ENCODE measurements at places on chromosomes 16 and 17.

GRCh38 chr17:56939869-56940484 lies 20.9 kb downstream of the COIL start:
- no peak for DNase-seq

DNA sequence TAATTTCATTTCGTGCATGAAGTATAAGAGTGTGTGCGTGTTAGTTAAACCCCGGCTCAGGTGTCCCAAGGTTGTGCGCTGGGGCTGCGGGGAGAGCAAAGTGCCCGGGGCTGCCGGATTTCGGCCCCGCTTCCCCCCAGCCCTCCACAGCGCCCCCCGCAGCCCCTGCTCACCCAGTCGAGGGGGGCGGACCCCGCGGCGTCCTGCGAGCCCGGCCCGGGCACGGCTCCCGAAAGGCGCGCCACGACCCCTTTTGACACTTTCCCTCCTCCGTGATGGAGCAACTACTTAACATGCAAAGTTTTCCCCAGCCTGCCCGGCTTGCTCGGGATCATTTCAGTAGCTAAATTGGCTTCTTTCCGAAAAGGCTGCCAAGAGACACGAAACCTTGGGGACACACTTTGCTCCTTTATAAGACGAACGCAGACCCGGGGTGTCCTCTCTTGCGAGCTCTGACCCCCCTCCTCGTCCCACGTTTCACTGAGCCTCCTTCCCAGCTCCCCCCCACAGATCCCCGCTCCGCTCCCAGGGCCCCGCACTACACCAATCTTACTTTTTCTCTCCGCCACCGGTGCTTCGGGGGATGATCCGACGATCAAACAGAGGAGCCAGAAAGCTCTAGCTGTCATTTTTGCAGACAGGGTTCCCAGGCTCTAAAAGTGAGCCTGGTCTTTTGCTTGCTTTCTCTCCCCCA lies 552 bp downstream of the C17orf58 start:
- DNase-seq = no peak

DNA sequence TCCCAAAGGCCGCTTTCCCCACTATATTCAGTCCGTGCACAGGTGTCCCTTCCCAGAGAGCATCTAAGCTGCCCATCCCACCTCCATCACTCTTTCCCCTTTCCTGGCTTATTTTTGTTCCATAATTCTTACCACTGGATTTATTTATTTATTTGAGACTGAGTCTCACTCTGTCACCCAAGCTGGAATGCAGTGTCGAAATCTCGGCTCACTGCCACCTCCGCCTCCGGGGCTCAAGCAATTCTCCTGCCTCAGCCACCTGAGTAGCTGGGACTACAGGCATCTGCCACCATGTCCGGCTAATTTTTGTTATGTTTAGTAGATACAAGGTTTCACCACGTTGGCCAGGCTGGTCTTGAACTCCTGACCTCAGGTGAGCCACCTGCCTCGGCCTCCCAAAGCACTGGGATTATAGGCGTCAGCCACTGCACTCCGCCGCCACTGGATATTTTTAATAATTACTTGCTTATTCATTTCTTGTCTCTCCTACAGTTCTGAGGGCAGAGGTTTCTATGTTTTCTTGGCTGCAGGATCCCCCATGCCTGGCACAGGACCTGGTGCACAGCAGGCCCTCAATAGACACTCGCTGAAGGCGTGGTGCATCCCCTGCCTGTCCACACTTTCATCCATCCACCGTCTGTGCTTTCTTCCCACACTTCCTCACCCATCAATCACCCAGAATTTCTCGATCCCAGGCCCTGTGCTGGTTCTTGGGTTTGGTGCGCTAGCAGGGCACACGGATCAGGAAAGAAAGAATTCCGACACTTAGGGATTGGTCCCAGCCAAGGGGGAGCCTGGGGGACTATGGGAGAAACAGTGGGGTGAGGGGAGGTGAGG lies 9.9 kb upstream of the ADGRG1 start:
- no peak for DNase-seq

GRCh38 chr17:59760160-59760559 lies 52.7 kb downstream of the VMP1 start:
- DNase-seq = no peak

DNA sequence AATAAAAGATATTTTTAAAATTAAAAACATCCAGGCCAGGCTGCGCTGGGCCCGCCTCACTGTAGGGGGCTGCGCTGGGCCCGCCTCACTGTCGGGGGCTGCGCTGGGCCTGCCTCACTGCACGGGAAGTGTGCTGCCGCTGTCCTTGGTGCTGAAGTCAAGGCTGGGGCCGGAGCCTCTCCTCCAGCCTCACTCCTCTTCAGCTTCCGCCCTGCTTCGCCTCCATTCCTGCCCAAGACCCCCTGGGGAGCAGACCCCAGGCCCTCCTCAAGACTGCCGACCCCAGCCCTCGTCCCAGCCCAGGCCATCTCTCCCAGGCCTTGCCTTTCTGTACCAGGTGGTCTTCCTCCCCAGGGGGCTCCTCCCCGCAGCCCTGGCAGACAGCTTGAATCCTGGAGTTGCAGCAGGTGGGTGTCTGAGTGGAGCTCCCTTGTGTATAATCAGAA lies 26.2 kb downstream of the ENDOV start:
- DNase-seq = peak; percentile 20

DNA sequence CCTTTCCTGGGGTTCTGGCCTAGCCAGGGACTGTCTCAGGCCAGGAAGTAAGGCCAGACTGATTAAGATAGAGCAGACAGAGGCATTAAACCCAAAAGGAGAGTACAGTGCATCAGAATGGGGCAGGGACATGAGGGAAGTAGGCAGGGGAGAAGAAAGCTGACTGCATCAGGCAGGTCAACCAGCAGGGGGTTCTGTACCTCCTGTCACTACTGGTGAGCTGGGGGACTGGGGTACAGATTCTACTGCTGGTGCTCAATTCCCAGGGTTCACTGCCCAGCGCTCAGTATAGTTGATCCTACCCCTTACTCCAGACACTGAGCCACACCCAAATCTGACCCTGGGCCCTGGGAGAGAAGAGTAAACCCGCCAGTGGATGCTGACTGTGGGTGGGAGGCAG lies 12.9 kb upstream of the MTMR4 start:
- no peak for DNase-seq

DNA sequence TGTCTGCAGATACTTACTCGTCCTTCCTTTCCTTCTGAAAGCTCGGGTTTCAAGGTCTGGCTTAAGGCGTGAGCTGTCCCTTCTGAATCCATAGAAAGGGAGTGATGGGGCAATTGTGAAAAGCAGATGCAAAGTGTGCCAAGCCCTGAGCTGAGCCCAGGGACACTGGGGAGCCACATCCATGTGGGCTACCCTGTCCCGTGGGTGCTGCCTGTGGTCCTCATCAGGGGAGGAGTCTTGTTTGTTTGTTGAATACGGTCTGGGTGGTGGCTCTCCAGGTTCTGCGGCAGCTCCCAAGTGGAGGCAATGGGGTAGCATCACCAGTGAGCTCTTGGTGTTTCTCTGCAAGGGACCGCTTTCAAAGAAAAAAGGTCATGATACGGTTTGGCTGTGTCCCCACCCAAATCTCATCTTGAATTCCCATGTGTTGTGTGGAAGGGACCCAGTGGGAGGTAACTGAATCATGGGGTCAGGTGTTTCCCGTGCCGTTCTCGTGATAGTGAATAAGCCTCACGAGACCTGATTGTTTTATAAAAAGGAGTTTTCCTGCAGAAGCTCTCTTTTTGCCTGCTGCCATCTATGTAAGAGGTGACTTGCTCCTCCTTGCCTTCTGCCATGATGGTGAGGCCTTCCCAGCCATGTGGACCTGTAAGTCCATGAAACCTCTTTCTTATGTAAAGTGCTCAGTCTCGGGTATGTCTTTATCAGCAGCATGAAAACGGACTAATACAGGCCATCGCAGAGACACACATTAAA lies 1.0 kb upstream of the ALG1 start:
- DNase-seq = no peak

- DNase-seq = no peak
These were observed 115.5 kb upstream of the COX10 start for GRCh38 chr17:13953841-13954240.

DNA sequence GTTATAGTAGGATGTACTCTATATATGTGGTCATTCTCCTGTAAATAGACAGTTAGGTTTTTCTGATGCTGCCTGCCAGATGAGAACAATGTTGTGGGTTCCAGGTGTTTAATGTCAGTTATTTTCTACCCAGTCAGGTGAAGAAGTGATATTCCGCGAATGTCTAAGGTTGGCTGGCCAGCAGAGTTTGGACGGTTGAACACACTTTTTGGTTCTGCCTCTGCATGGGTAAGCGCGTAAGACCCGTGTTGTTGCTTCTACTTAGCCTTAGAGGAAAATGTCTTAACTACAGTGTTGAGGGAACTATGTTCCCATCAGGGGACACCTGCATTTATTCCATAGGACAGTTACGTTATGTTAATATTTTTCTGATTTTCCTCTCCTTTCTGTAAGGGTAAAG lies 162.6 kb downstream of the MAP2K6 start:
- no peak for DNase-seq

GRCh38 chr17:34146440-34147043 lies 108.5 kb upstream of the CCL2 start:
- DNase-seq = peak; percentile 20

DNA sequence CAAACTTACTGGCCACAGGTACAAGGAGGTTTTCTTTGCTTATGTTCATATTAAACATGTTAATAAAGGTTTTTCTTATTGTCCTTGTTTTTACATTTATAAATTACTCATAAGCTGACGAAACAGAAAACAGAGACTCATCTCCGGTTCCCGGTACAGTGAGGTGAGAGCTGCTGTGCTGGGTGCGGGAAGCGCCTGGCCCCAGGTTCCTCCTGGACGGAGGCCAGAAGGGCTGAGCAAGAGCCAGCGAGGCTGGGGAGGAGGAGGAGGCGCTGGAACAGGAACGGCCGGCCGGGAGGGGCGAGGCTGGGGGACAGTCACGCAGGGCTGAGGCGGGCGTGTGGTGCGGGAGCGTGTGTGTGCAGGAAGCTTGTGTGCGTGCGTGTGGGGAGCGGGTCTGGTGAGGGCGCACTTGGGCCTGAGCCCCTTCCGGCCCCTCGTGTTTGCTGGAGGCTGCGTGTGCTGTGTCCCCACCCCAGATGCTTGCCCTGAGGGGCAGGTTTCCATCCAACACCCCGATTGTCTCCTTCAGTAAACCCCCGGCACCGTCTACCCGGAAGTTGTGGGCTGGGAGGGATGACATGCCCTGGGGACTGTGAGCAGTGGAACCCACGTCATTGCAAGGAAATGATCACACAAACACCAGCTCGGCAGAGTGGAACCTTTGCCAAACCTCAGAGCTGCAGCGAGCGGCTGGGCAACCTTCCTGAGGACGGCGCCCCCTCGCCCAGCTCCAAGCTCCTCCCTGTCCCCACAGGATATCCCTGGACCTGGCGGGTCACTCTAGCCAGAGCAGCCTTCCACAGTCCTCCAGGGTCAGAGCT lies 19.5 kb downstream of the CD7 start:
- DNase-seq = peak; percentile 88

- DNase-seq = no peak
These were observed 52.6 kb downstream of the PIMREG start for GRCh38 chr17:6496640-6497441.

DNA sequence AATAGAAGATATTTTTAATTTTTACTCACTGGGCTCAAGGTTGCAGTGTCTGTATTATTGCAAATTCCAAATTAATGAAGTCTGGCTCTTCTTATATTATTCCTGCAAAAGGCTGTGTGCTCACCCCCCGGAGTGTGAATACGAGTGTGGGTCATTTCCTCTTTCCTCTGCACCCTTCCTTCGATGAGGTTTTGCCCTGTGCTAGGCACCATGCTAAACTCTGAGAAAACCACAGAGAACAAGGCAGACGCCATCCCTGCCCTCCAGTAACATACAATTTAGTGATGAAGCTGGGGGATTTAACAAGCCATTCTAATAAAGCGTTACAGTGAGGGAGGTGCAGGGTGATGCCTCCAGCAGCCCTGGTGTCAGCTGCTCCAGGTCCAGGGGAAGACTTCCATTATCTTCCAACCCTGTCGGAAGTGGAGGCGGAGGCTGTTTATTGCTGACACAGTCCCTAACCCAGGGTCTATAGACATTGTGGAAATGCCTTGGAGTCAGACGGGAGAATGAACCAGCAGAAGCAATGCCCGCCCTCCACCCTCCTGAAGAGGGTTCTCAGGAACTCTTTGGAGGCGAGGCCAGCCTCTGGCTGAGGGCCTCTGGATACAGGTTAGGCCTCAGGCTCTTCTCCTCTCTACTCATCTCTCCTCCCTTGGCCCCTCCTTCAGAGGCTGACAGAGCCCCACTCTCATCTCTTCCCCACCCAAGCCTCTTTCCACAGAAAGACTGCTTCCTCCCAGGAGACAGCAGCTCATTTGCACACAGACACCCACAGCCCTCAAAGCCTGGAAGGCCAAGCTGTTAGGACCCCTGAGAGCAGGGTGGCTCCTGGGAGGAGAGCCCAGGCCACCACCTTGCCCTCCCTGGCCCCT lies 2.0 kb upstream of the ACE start:
- no peak for DNase-seq

DNA sequence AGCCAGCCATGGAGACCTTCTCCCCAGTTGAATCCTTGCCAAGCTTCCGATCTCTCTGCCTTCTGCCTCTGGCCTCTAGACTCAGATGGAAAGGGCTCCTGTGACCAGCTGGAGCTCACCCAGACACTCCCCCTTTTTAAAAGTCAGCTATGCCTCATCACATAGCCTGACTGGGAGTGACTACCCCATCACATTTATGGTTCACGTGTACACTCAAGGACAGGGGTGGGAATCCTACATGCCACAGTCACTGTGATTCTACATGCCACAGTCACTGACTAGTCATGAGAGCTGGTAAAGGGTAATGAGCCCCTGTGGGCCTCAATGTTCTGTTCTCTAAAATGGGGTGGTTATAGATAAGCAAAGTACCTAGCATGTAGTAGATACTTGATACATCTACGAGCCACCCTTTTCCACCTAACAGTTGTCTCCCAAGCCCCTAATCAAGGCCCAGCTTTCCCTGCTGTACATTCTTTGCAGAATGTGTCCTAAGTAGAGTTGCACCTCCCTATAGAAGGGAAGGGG lies 85.1 kb downstream of the RGS9 start:
- no peak for DNase-seq

DNA sequence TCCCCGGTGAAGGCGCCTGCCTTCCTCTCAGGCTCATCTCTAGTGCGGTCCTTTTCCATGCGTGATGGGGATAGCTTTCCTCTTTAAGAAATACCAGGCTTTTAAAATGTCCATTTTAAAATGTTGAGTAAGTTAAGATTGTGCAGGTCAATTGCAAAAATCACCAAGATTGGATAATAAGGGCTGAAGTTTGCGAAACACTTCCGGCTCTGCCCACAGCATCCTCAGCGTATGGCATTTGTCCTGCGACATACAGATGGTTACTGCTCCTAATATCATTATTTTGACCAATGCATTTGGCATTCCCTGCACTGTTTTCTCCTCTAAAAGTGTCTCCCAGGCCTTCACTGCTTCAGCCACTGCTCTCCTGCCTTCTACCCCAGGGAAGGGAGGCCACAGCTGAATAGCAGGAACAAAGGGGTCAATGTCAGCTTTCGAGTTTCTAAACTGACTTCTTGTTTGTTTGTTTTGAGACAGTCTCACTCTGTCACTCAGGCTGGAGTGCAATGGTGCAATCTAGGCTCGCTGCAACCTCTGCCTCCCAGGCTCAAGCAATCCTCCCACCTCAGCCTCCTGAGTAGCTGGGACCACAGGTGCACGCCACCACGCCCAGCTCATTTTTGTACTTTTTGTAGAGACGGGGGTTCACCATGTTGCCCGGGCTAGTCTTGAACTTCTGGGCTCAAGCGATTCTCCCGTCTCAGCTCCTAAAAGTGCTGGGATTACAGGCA lies 91.9 kb downstream of the CRISPLD2 start:
- DNase-seq = no peak
